ENCODE measurements at places on chromosomes 3 and 15. TPM values are rescaled to one million over a fixed set of nuclear protein-coding genes. Genes with fewer than 3 reads are reported as not detected.

DNA sequence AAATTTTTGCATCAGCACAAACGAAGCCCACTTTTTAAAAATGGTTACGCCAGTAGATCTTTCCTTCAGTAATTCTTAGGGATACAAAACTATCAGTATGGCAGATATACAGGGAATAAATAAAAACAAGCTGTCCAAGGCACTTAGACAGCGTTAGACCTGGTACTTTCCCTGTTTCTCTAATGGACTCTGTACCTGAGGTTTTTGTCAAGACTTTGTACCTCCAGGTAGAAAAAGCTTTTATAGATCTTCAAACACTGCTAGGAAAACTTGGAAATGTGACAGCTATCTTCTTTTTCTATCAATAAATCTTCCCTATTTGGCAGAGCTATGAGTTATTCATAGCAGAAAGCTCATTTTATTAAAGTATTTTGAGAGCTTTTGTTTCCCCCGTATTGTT lies 477.8 kb downstream of the MAGI1 start:
- DNase-seq: no peak

GRCh38 chr3:113222451-113223086 lies 11.2 kb downstream of the BOC start:
- DNase-seq: no peak

The HTD2 gene
- total RNA-seq: 6.8 TPM

The TMOD2 gene
- total RNA-seq: 4.3 TPM

DNA sequence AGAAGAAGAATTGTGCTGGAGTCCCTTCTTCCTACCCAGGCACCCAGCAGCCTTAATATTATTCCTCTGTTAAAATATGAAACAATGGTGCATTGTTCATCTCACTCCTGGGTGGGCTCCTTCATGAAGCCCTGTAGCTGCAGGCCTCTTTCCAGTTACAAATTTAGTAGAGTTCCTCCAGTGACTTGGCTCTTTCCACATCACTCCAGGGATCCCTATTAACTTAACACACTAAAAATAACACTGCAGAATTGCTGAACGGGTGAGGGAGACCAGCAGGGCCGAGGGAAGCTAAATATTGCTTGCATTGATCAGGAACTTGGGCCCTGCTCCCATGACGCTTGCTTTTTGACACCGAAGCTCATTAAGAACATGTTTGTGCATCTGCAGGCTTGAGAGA lies 142.3 kb downstream of the PDCD6IP start:
- no peak for DNase-seq

The TMEM108 gene
- not detected for total RNA-seq

DNA sequence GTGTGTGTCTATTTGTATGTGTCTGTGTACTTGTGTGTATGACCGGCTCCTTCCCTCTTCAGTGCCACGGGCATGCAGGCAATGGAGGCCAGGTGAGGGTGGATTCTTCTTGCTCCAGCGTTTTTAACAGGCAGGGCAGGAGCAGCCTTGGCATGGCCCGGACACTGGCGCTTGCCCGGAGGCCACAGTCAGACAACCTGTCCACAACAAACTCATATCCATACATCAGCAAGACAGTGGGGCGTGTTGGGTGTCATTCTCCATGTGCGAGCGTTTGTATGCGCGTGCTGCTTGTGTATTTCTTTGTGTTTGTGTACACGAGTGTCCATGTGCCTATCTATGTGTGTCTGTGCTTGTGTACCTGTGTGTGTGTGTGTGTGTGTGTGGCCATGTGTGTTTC lies 29.8 kb downstream of the PTH1R start:
- DNase-seq: no peak

The ACOX2 gene
- 0.41 TPM for total RNA-seq

- no peak for DNase-seq
Measured at GRCh38 chr15:48020166-48020565, 100.6 kb upstream of the SLC24A5 start.

DNA sequence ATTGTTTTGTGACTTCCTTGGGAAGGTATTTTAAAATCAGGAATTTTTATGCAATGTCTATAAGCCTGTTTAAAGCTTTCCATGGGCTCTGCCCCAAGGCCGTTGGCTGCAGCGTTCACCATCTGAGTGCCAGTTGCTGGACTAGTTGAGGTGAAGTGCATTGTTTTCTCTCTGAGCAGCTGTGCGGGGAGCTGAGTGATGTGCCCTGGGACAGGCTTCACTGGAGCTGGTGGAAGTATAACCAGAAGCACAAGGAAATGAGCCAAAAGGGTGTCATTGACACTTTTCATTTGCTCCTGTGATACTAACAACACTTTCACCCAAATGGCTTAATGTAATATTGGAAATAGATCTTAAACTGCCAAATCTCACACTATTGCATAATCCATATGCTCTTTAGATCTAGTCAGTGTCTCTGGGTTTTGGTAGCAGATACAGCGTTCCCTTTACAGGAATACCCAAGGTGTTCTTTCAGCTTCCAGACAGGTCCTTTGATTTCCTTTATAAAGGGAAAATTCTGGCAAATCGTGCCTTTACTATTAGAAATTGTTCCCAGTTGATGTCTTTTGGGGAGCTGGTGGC lies 29.2 kb downstream of the APH1B start:
- DNase-seq: no peak

DNA sequence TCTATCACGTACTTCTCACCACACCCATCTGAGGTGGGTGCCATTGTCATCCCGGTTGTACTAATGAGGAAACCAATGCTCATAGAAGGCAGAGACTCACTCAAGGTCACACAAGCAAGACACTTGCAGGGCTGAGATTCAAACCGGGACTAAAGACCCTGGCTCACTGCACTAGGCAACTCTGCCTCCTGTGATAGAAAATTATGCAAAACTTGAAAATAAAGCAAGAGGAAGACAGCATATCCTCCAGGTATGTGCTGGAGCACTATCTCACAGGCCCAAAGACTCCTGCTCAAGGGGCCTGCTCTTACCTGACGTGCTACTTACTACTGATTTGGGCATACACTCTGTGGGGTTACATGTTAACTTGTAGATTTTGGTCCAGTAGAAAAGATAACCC lies 25.6 kb downstream of the ANXA2 start:
- no peak for DNase-seq

The IMPG2 gene
- total RNA-seq: 0.05 TPM
